CD4-positive, alpha-beta T cell treated with Interleukin-2 at 100 ng/mL for 4 hours (primary cell): ENCODE measurements at places on chromosomes 2 and 18.

- DNase-seq: no peak
These were observed 887.5 kb upstream of the NRXN1 start for GRCh38 chr2:51919395-51919794.

GRCh38 chr2:149296031-149296430 lies 34.4 kb upstream of the LYPD6 start:
- no peak for DNase-seq

- no peak for DNase-seq
These were observed 4.8 kb upstream of the LYPD6B start for GRCh38 chr2:149033716-149034115.

DNA sequence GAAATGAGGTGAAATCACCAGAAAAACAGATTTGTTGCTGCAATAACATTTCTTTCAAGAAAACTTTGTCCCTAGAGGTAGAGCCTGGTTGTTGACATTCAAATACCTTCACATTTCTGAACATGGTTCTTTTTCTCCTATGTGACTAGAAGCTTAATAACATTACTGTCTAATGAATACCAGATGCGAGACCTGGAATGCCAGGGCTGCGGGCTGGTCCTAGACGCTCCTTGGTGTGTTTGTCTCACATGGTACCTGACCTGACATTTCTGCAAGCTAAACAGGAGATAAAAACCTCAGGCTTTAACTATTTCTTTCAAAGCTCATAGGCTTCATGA lies 38.5 kb downstream of the ACKR3 start:
- no peak for DNase-seq

GRCh38 chr18:70380915-70381896 lies 92.4 kb downstream of the SOCS6 start:
- no peak for DNase-seq

DNA sequence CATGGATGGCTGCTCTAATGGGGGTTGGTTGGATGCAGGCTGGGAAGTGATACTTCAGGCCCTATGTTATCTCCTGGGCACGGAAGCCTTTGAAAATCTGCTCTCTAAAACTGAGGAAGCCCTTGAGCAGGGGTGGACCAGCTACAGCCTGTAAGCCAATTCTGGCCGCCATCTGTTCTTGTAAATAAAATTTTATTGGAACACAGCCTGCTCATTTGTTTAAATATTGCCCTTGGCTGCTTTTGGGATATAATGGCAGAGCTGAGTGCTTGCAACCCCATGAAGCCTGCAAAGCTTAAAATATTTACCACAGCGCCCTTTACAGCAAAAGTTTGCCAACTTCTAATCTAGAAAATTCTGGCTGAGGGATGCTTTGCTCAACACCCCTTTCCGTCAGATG lies 11.9 kb upstream of the IGFBP2 start:
- DNase-seq: no peak

- no peak for DNase-seq
These were observed 45.1 kb downstream of the COL5A2 start for GRCh38 chr2:189134485-189134884.

DNA sequence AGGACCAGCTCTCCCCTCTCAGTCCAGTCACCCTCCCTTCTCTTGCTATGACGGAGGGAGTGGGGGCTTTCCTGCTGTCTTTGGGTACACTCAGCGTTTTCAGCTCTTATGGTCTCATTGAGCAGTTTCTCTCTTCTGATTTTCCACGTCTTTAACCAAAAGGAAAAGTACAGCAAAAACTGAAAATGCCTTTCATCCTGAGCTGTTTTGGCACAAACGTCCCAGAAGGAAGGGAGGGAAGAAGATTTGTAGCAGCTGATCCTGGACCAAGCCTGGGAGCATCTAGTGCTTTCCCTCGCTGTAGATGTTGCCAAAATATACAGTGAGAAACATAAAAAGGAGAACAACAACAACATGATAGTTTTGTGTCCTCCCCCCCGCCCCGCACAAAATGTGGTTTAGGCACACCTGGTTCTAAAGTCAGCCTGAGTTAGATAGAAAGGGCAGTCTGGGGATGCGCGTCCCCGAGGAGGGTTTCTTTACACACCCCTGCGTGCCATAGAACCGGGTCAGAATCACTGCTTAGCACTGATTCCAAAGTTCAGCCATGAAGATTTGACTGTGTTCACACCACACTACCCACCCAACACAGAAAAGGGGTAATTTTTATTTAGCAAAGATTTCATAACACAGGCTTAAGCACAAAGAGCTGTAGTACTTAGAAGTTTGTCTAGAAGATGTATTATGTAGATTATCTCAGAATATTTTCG lies 53.4 kb downstream of the SLC40A1 start:
- no peak for DNase-seq

GRCh38 chr18:63606526-63606925 lies 19.4 kb downstream of the SERPINB13 start:
- no peak for DNase-seq

DNA sequence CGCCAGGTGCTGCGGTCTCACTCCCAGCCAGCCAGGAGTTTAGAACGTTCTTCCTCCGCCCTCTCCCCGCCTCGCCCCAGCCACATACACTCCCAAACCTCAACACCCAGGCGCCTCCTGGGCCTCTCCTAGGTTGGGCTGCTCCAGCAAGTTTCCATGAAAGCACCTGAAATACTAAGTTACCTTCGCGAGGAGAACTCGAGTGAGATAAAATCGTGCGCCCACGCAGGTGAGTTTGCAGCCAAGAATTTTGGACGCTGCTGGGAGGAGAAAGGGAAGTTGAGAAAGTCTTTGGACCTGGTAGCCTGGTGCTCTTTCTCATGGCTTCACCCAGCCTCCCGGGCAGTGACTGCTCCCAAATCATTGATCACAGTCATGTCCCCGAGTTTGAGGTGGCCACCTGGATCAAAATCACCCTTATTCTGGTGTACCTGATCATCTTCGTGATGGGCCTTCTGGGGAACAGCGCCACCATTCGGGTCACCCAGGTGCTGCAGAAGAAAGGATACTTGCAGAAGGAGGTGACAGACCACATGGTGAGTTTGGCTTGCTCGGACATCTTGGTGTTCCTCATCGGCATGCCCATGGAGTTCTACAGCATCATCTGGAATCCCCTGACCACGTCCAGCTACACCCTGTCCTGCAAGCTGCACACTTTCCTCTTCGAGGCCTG lies at the start of gene GPR39:
Gene GPR39, plus strand, starts transcription at position 83 of the 673 bp plus-strand sequence.
- no peak for DNase-seq

- DNase-seq: no peak
These were observed 176.7 kb upstream of the TPO start for GRCh38 chr2:1236606-1237005.

- no peak for DNase-seq
These were observed 64.0 kb upstream of the SLC14A2 start for GRCh38 chr18:45551142-45551815.

GRCh38 chr18:22822024-22822423 lies 111.1 kb upstream of the RBBP8 start:
- DNase-seq: no peak

- no peak for DNase-seq
These were observed 97.1 kb upstream of the FAM98A start for GRCh38 chr2:33696234-33696633.

GRCh38 chr2:195842932-195843331 lies 185.9 kb downstream of the SLC39A10 start:
- peak; percentile 2 for DNase-seq

DNA sequence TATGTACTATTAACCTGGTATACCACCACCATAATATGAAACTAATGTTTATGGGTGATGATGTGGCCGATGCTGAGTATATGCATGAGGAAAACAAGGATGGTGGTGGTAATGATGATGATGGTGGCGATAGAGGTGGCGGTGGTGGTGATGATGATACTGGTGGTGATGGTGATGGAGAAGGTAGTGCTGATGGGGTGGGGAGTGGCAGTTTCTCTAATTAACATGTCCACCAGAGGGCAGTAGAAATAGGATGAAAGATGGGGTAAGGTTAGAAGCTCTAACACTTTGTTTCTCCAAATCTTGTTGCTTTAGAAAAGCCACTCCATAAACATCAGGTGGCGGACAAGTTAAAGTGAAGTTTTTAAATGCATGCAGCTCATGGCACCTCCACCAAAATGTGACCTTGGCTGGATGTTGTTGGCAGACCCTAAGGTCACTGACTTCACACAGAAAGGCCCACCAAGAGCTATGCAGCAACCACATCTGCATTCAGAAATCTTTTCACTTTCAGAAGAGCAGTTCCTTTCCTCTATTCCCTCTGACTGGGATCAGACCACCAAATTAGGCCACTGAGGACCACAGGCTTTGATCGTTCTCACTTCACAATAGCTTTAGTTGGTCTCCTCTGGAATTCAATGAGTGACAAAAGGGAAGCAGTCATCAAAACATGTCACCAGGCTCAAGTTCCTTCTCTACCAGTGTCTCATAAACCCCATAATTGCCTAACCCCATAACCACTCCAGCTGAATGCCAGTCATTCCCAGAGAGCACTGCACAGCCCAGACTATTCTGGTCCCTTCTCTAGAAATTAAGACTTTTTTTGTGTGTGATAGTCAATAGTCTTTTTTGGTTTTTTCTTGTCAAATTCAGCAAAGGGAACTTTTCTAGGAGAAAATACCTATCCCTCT lies 7.5 kb upstream of the BCL11A start:
- DNase-seq: peak; percentile 28

DNA sequence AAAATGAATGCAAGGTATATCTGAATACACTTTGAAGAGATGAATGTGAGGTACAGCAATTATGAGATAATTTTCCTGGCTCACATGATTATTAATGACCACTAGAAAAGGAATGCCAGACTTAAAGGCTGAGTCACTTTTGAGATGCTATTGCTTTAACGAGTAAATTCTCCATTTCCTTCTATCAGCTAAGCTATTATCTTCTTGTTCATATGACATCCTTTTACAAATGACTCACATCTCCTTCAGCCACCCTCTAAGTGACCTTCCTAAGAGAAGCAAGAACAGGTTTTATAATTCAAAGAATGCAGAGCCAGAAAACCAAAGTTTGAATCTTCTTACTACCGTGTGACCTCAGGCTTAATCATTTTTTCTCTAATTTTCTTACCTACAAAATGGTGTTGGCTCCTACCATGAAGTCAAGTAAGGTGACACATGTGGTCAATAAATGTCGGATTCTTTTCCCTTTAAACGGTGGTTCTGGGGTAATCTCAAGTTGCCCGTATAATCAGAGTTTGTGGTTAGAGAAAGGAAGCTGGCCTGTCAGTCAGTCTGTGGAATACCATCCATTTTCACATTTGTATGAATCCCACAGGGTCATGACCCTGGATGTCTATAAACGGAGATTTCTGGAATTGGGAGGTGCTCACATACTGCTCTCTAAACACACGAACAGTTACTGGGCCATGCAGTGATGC lies 184.0 kb upstream of the PID1 start:
- DNase-seq: no peak

DNA sequence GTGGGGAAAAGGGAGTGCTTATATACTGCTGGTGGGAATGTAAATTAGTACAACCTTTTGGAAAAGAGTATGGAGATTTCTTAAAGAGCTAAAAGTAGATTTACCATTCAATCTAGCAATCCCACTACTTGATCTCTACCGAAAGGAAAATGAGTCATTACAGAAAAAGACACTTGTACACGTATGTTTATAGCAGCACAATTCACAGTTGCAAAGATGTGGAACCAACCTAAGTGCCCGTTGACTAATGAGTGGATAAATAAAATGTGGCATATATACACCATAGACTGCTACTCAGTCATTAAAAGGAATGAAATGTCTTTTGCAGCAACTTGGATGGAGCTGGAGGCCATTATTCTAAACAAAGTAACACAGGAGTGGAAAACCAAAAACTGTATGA lies 29.5 kb downstream of the FLACC1 start:
- DNase-seq: no peak

DNA sequence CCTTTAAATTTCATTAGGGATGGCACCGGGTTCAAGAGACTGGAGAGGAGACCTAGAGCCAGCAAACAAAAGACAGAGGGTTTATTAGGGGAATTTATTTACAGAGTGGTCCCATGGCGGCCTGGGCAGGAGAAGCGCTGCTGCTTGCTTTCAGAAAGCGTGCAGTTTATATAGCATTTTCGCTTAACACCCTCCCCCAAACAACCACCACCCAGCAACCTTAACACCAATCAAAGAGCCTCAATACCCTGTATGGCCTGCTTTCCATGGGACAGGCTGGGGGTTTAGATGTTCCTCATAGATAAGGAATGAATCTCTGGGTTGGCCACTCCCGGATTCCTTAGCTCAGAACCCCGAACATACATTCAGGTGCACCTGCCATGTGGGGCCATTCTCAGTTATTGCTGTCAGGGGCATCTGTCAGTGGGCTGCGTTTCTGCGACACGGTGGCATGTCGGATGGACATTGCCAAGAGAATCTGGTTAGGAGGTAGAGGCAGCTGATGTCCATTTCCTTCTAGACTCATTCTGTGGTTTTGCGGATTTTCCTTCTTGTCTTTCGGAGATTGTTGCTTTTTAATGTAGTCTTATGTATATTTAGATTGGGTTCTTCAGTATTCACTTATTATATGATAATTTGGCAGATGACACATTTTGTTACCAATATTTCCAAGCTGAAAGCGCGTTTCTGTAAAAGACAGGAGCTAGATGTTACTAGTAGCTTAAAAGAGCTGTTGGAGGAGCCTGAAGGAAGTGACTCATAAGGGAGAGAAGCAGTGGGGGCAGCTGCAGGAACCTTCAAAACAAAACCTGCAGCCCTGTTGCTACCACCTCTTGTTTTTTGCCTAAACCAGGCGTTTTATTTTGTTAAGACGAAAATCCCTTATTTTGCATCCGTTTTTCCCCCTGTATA lies 7.2 kb downstream of the AGAP1 start:
- DNase-seq: no peak

GRCh38 chr2:174778085-174778981 lies 14.1 kb upstream of the CHRNA1 start:
- peak; percentile 62 for DNase-seq

GRCh38 chr2:157858846-157859245 lies 17.3 kb downstream of the ACVR1 start:
- no peak for DNase-seq

DNA sequence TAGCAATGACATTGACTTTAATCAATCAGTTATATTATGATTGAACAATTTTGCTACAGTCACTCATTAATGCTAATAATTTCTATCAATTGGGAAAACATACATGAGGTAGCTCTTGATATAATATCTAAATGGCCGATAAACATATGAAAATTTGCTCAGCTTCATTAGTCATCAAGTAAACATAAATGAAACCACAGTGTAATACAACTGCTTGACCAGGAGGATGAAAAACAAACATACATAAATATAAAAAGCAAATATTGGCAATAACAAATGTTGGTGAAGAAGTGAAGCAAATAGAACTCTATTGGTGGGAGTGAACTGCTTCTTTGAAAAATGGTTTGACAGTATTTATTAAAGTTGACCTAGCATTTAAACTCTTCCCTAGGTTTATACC lies 130.9 kb downstream of the ASXL3 start:
- no peak for DNase-seq

GRCh38 chr2:164840930-164841718 lies 499 bp downstream of the COBLL1 start:
- DNase-seq: no peak

- DNase-seq: no peak
These were observed 82.8 kb upstream of the HAAO start for GRCh38 chr2:42874949-42875801.

- no peak for DNase-seq
These were observed 22.5 kb downstream of the GATA6 start for GRCh38 chr18:22191923-22192322.
